ENCODE measurements at places on chromosomes 5 and 9. TPM values are rescaled to one million over a fixed set of nuclear protein-coding genes. Genes with fewer than 3 reads are reported as not detected.
A peak's percentile ranks its signal among the peaks of the same experiment; 100 is the strongest.

DNA sequence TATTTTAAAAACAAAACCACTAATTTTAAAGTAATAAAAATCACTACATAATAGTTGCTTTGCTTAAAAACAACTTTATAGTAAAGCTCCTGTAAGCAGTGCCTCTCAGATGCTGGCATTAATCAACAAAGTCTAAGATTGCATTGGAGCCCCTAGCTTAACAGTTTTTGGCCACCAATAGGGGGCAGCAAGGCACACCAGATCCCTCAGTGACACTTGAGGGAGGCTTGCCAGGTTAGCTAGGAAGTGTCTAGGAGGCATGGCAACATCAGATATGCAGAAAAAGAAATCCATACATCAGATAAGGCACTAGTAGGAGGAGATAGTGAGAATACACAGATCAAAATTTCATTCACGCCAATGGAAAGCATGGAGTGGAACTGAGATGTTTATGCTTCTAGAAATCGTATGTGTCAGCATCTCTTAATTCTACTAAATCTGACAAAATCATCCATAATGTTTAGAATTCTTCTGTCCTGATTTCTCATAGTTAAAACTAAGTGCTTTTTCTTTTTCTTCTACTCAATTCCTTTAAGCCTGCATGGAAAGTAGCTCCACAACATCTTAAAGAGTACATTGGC lies 73.6 kb upstream of the PAM start:
- DNase-seq: peak; percentile 14

ZNF189 gene
- total RNA-seq: 11.0 TPM

DNA sequence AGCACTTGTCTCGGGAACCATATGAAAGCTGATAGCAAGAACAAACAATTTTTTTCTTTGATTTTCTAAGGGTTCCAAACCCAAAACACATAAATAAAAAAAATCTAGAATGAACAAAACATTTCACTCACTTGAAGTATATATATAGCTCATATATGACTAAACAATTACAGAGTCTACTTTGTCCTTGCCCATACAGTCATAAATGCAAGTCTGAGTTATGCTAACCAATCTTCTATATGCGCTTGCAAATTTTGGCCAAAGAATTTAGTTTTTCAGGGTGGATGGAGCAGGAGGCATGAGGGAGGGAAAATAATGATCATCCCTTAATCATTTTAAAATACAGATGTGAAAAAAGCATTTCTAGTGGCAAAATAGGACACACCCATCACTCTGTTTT lies 370.1 kb downstream of the BNC2 start:
- DNase-seq: no peak

DNA sequence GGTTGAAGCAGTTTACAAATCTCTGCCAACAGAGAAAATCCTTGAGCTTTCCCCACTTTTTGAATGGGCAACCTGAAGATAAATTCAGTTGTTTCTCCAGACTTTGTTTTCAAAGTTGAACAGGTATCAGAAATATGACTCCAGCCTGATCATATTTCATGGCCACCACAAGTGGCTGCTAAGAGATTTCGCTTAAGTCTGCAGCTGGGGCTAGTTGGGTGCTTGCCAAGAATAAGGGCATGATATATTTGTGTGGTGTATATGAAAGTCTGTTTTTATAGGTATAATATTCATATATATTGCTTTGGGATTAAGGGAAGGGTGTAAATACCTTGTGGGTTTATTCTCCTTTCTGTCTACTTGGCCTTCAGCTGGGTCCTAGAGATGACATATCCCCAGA lies 168.4 kb upstream of the GDNF start:
- no peak for DNase-seq

DNA sequence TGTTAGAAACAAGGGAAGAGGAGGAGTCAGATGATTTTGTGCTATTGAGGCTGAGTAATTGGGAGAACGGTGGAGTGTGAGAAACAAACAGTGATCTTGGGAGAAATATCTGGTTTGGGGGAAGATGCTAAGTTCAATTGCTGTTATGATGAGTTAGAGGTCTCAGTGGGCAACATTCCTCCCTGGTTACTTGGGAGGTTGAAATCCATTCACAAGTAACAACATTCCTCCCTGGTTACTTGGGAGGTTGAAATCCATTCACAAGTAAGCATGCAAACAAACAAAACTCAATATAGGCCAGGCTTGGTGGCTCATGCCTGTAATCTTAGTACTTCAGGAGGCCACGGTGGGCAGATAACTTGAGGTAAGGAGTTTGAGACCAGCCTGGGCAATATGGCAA lies 38.7 kb downstream of the AGXT2 start:
- DNase-seq: no peak

DNA sequence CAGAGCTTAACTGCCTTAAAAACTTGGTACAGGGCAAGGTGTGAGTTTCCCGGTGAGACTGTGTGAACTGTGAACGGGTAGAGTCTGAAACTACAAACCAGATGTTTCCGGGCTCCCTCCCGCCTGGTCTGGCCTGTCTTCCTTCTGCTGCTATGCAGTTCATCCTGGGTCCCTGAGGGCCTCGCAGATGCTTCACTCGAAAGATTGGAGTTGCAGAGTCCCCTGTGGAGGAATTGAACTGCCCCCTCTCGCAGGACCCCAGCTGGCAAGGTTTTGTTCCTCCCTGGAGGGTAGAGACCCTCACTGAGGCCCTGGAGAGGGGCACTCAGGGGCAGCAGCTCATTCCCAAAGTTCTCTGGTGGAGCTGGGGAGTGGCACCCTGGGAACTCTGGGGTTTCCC lies 533 bp downstream of the DCANP1 start:
- DNase-seq: no peak

DNA sequence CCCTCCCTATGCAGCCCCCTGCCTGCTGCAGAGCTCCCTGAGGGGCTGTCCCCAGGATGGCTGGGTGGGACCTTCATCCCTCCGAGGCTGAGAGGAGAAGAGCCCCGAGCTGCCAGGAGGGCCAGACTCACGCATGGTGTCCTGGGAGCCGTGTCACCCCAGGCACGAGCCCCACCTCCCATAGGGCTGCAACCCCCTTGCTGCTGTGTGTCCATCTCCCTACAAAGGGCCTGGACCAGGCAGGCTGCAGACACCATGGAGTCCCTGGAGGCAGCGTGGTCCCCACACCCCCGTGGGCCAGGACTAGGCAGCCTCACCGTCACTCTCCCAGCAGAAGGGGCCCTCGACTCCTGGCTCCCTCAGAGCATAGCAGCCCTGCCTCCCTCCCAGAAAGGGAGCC lies 11.2 kb upstream of the SEC16A start:
- DNase-seq: no peak

DNA sequence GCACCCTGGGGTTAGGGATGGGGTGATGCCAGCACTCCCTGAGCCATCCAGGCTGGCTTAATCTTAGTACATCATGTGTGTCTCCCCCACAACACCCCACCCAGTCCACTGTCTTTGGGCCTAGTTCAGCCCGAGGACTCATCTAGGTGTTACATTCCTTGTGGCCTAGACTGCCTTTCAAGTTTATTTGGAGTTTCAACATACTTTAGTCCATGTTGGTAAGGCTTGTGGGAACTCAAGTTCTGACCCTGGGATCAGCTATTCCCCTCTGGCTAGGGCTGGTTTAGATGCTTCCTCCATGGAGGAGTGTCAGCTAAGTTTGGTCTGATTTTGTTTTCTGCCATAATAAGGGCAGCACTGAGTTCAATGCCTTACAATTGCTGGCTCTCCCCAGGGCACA lies 302.4 kb downstream of the SMARCA2 start:
- DNase-seq: no peak

CNTNAP3B gene
- total RNA-seq: 4.9 TPM

- peak; percentile 38 for DNase-seq
Observed at GRCh38 chr5:137735555-137736284, at the start of gene KLHL3. TSS of gene KLHL3 (minus strand) at chr5:137736089. CDS start at chr5:137735646, 443 bp downstream.

IL4 gene
- total RNA-seq: not detected

Data from kidney epithelial cell (primary cell).